ENCODE measurements at places on chromosomes 16 and 17. TPM values are rescaled to one million over a fixed set of nuclear protein-coding genes. Genes with fewer than 3 reads are reported as not detected.

Gene CD79B
- total RNA-seq = 3.4 TPM

Gene PRR35
- total RNA-seq = not detected

Gene CRYBA1
- not detected for total RNA-seq

DNA sequence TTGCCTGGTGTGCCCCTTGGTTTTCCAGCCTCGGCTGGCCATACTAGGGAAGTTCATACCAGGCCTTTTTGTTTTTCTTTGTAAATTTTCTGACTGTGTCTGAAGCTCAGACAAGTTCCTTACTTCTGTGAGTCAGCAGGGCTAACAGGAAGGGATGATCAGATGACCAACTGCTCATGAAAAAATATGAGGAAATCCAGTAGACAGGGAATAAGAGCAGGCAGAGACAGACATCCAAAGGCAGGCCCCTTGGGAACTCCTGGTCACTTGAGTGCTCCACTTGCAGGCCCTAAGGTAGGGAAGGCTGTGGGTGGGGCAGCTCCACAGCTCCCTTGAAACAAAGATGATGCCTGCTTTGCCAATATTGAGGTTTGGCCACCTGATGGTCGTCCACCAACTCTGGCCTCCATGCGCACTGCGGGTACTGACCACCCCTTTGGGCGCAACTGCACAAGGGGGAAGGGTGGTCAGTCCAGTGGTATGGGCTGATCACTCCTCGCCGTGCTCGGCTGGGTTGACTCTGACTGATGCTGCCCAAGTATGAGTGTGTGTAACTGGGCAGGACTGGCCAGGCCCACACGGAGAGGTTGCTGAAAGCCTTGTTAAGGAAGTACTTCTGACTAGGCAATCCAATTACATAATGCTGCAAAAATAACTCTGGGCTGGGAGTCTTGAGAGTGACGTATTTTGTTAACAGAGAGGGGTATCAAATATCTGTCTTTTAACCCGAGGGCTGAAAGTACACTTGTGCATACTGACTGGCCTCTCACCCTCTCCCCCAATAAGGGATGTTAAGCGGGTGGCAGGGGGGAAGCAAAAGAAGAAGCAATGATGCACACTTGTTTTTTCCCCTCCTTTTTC lies 20.8 kb upstream of the ZFHX3 start:
- no peak for DNase-seq

Gene SPNS2
- 187 TPM for total RNA-seq

GRCh38 chr17:10735821-10736220 lies 6.0 kb upstream of the TMEM220 start:
- no peak for DNase-seq

Gene RNF222
- not detected for total RNA-seq

DNA sequence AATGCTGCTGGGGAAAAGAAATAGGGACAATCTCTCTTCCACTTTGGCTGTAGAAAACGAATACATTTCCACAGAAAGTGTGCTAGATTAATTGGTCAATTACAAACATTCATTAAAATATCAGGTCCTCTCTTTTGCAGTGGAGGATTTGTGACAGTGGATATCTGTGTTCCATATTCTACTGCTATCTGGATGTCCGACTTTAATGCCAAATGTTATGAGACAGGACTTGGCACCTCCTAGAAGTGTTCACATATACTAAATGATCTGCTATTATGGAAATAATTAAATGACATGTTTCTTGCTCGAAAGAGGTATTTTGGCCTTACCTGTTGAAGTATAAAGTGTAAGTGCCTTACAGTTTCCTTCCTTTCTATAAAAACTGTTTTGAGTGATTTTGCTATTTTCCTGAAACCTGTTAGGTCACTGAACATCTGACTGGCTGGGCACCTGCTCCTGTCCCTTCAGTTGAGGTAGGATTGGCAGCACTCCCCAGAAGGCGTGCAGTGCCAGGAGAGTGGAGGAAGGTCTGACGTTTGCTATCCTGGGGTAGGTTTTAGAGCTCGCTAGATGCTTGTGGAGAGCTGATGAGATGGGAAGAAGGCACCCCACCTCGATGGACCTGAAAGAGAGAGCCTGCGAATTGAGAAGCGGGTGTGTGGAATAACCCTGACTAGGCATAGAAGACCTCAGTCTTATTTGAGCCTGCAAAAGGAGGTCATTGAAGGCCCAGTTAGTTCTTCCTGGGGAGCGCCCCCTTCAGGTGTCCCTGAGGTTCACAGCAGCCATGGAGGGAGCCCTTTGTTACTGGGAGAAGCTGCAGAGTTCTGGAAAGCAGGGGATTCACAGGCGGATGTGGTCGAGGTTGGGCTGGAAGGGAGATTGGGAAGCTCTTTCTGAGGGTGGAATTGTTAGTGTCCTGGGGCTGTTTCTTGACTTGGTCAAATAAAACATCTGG lies 159.4 kb upstream of the ZNF267 start:
- peak; percentile 52 for DNase-seq

Gene GRIN2C
- 0.74 TPM for total RNA-seq

Gene CD300LB
- total RNA-seq = not detected

GRCh38 chr16:73216932-73217331 lies 169.0 kb upstream of the ZFHX3 start:
- no peak for DNase-seq

All from endothelial cell (in vitro differentiated cells).